ENCODE measurements at places on chromosomes 12 and 14.

DNA sequence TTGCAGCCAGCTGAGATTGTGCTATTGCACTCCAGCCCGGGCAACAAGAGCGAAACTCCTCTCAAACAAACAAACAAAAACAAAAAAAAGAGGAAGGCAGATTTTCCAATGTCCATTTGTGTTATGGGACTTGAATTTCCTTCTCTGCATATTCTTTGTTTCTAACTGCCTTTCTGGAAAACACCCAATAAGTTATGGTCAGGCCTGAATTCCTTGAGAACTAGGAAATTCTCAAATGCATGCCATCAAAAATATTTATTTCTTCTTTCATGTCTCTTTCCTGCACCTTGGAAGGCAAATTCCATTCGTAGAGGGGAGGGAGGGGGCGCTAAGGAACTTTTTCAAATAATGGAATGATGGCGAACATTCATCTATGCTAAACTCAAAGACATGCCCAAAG lies 117.6 kb upstream of the TMCC3 start:
- DNase-seq: no peak

DNA sequence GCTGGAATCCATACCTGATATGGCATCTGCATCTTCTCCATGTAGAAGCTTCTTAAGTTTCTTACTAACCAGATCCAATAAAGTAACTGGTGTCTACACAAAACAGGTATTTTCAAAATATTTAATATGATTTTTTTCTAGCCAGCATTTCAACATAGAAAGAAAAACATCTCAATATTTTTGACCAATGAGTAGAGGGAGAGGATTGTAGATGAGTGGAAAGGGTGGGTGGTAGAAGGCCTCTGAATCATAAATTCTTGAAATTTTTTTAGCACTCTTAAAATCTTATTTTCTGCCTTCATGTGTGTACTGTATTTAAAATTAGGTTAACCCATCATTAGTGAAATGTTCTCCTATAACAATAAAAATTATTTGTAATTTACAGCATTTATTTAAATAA lies 18.0 kb downstream of the DEPDC4 start:
- no peak for DNase-seq

GRCh38 chr12:89573051-89573810 lies 47.4 kb upstream of the POC1B start:
- DNase-seq: no peak

- DNase-seq: no peak
These were observed 43.8 kb upstream of the PNMA1 start for GRCh38 chr14:73757876-73758391.

DNA sequence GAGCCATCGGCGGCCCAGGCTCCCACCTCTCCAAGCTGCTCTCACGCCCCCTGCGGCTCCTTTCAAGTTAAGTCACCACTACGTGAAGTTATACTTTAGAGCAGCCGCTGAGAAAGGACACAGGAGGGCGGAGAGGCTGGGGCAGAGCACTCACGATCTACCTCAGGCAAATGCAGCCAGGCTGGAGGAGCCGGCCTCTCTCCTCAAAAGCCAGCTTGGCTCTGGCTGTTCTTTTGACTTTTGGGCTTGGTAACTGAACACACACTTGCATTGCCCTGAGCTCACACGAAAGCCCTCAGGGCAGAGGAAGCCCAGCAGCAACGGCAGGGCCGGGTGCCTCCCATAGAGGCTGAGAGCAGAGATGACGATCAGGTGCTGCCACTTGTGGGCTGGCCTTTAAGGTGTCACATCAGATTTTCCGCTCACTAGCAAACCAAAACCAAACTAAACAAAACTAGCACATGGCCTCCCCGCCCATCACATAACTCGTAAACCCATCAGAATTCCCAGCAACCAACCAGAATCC lies 75.2 kb downstream of the PITPNM2 start:
- DNase-seq: peak; percentile 67

- DNase-seq: peak; percentile 31
These were observed 24.5 kb downstream of the FIGNL2 start for GRCh38 chr12:51823875-51824565.

DNA sequence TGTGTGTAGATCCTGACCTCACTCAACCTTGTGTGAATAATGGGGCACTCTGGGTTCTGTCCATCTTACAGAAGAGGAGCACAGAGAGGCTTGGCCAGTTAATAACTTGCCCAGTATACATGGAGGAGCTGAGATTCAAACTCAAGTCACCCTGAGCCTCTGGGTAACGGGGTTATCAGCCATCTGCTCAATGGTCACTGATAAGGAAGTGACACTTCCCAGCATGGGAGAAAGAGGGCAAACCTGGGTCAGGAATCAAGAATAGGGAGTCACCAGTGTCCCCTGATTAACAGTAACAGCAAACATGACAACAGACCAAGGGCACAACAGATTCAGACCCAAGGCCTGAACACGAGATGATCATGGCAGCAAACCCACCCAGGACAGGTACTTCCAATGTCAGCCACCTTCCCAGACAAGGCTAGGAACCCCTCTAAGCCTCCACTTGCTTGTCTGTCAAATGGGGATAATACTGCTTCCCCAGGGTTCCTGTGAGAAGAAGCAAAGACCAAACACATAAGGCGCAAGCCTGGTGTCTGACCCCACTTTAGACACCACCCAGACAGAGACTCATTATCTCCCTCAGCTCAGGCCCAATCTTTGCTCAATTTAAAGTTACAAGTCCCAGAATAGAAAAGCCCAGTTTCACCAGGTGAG lies 3.6 kb downstream of the CCDC85C start:
- DNase-seq: no peak

All from CD4-positive, alpha-beta T cell treated with Interleukin-1 beta for 1 hour (primary cell).